Stimulated activated memory B cell treated with anti-CD40 and anti-IgM and Interleukin-4, amounts not matched to agents 10 μg/mL and 1 μg/mL and 100 μg/mL, for 72 hours (primary cell): ENCODE measurements at places on chromosomes 2 and 18.

- no peak for ATAC-seq
Measured at GRCh38 chr2:177998996-177999395, 73.6 kb downstream of the PDE11A start.

GRCh38 chr2:64453770-64454385, at the start of gene LGALSL:
Gene LGALSL, plus strand, starts transcription at chr2:64454162. Its CDS starts 384 bp downstream, at chr2:64454546.
- peak; percentile 86 for ATAC-seq

DNA sequence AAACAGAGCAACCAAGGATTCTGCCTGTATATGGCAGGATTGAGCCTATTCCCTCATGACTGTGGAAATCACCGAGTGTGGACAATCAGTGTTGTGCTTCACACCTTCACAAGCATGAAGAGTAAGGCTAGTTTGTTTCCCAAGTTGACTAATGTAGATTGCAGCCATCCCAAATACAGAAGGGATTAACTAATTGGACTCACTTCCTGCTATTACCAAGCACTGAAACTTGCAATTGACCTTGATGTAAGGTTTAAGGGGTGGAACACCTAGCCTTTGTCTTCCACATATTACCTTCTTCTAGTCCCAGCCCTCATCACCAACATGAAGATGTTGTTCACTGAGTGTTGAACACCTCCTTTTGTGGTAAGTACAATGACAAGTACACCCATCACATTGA, 120.9 kb upstream of the RND3 start:
- no peak for ATAC-seq

- no peak for ATAC-seq
Measured at GRCh38 chr2:78979380-78980151, 45.9 kb upstream of the REG3G start.

- ATAC-seq = no peak
Measured at GRCh38 chr18:33821503-33821902, 243.5 kb downstream of the ASXL3 start.

- ATAC-seq = no peak
Measured at GRCh38 chr2:77746780-77747179, 224.6 kb upstream of the LRRTM4 start.

- ATAC-seq = no peak
Measured at GRCh38 chr2:47178341-47178740, 23.2 kb upstream of the STPG4 start.

GRCh38 chr2:224922142-224922727, 120.0 kb downstream of the DOCK10 start:
- ATAC-seq = peak; percentile 86

- ATAC-seq = no peak
Measured at GRCh38 chr2:196286821-196287220, 115.4 kb upstream of the STK17B start.

GRCh38 chr18:3458952-3459853, 9.2 kb downstream of the TGIF1 start:
- peak; percentile 67 for ATAC-seq

DNA sequence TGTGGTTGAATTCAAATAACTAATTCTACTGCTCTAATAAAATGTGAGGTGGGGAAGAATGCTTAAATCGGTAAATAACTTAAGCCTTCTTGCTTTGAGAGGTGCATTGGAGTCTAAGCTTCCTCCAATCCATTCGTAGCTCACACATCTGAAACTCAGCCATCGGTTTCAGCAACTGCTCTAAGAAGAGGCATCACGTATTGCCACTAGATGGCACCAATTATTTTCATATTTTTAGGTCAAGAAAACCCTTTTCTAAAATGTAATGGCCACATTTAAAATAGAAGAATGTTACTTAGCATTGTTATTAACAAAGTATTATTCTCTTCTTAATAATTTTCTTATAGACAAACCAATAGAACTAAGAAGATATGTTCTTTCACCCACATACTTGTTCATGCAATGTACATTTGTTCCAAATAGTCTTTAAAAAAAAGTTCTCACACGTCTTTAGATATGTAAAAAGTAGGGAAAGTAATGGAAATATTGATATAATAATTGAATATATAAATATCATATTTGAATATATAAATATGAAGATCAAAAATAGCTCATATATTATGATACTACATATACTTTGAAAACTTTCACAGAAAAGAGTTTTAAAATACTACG, 229.8 kb downstream of the CCDC178 start:
- ATAC-seq = no peak

GRCh38 chr2:50223643-50224042, 808.3 kb downstream of the NRXN1 start:
- no peak for ATAC-seq

DNA sequence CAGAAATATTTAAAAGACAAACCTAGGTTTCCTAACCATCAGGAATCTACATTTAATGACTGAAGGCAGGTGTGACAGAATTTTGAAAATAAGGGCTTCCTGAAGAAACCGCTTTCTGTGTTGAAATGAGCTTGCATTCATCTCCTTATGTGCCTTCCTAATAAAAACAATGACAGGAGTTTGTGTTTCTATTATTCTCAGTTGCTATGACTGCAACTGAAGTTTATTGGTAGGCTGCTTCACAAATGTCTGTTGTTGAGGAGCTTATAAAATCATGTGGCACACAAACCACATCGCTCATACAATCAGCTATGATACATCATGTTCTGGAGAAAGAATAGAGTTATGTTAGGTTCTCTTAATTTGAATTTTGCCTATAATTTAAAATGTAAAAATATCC, 362.7 kb upstream of the SLC8A1 start:
- ATAC-seq = no peak

GRCh38 chr2:190656301-190656700, 7.4 kb downstream of the NAB1 start:
- ATAC-seq = no peak

GRCh38 chr2:164542581-164543021, 78.7 kb downstream of the GRB14 start:
- no peak for ATAC-seq

DNA sequence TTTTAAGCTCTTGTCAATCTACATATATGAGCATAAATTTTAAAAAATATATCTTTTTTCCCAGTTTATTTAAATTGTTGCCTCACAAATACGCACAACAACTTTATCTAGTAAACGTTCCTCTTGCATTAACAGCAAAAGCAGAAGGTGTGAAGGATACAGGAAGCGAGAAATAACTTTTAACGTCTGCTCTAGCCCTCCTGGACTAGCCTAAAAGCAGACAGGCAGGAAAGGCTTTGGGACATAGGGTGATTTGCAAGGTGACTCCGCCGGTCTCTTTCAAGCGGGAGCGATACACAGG, 434 bp upstream of the DUSP19 start:
- peak; percentile 47 for ATAC-seq

- ATAC-seq = no peak
Measured at GRCh38 chr2:98473995-98474780, 29.5 kb downstream of the INPP4A start.

DNA sequence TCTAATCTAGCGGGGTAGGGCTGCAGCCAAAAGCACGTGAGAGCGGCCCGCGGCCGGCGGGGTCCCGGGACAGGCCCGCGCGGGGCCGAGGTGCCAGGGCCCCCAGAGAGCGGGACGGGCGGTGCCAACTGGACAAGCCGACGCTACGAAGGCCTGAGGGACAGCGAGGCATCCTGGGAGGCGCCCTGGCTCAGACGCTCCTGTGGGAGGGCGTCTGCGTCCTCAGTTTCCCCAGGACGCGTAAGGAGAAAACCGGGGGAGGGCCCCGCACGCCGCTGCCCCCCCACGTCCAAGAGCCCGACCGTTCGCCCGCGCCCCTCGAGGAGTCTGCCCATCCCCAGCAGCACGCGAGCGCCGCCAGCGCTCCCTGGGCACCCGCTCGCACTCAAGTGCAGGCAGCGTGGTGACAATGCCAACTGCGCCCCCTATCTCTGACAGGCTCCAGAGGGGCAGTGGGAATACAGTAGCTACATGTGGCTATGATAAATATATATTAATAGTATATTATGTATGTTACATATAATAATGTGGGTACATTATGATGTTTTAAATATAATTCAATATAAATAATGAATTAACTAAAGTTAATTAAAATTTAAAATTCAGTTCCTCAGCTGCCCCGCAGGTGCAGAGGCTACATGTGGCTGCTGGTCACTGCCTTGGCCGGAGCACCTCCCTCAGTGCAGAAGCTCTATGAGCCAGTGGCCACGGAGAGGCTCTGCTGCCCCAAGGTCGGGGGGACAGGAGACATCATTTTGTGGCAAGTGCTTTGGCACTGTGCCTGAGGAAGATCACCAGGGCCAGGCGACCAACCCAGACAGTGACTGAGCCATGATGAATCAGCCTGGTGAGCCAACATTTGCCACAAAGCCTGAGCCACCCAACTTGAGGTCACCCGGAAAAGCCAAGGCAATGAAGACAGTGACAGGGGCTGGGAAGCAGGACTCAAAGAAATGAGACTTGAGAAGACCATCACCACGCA, 5.5 kb upstream of the SFT2D3 start:
- no peak for ATAC-seq

GRCh38 chr2:202339071-202339870, 36.9 kb upstream of the BMPR2 start:
- no peak for ATAC-seq

DNA sequence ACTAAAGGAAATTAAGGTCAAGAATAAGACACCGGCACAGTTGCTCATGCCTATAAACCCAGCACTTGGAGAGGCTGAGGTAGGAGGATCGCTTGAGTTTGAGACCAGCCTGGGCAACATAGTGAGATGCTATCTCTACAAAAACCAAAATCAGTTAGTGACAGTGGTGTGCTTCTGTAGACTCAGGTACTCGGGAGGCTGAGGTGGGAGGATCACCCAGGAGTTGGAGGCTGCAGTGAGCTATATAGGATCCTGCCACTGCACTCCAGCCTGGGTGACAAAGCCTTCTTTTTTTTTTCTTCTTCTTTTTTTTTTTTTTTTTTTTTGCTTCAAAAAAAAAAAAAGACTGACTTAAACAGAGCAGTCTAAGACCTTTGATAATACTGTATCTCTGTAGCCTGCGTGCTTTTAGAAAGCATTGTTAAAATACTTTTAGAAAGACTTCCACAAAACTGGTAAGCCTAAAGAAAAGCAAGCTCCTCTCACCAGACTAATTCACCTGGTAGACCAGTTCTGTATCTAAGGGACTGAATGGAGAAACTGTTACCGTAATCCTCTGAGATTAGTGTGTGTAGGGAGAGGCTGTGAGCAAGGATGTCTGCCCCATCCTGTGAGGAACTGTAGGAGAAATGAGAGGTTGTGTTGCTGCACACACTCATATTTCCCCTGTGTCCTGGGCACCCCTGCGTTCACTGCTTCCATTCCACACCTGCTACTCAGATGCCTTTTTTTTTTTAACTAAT, 10.8 kb downstream of the RAB12 start:
- ATAC-seq = no peak

- no peak for ATAC-seq
Measured at GRCh38 chr18:47815486-47816270, 114.8 kb downstream of the SMAD2 start.

DNA sequence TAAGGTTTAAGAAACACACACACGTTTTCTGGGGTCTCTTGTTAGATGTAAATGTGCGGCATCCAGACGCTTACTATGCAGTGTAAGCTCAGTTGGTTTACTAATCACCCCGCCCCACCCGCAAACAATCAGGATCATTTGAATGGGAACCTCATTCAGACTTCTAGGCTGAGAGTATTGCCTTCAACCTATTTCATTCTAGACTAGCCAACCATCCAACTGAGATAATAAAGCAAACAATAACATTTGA, 1.3 kb upstream of the FIGN start:
- no peak for ATAC-seq

DNA sequence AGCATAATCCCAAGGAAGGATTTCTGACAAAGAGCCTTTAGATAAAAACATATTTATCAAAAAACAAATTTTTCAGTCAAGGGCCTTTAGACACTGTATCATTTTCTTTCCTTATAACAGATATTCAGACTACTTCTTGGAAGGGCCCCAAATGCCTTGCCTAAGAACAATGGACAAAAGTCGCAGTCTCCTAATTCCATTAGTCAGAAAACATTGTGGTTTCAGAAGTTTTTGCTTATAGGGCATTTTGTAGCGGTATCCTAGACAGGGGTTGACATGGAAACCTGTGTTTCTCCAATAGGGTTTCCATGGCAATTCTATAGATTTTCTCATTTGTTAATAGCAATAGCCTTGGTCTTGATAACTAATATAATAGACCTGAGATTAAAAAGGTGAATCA, 36.7 kb upstream of the AGPS start:
- no peak for ATAC-seq

GRCh38 chr2:116988303-116988702, 826.2 kb upstream of the DDX18 start:
- no peak for ATAC-seq
